ENCODE measurements at places on chromosomes 12 and 14.

GRCh38 chr12:15045451-15045850, 72.6 kb downstream of the PDE6H start:
- no peak for DNase-seq

DNA sequence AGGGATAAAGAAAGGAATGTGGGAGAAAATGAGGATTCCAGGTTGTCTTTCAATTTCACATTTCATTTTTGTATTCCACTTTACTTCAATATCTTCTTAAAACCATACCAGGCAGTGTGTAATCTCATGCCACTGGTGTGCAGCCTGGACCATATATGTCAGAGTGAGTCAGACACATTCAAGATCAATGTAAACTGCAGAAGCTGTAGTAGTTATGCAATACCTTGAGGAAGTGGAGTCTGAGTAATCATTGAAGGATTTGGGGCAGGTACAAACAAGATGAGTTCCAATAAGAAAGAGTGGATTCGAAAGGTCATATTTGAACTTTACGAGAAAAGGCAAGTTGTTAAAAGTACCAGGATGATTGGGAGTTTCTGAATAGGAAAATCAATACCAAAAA, 14.1 kb downstream of the PLCZ1 start:
- no peak for DNase-seq

DNA sequence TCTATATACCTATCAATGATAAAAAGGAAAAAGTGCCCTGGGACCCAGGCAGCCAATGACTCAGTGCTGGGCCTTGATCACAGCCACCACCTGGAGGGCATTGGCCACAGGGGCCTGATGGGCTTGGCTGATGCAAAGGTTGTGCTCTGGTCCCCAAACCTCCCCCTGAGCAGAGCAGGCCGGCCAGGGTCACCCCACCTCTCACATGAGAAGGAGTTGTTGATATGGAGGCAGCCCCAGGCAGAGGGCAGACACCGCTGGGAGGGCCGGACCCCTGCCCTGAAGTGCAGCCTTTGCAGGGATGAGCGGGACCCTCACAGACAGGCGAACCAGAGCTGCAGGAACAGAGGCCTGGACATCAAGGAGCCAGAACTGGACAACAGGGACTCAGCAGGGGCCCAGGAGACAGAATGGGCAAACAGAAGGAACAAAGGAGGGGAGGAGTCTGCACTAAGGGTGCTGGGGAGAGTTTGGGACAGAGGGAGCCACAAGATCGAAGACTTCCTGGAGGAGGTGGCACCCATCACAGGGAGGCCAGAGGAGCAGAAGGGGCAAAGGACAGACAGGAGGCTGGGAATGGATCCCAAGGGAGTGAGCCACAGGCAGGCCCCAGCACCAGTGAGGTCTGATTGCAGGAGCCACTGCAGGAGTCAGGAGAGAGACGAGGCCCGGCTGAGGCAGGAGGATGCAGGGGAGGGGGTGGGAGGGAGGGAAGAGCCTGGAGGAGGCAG, 105.0 kb downstream of the TNFAIP2 start:
- DNase-seq: no peak

- no peak for DNase-seq
These were observed 507 bp downstream of the AHSA1 start for GRCh38 chr14:77458249-77458950.

DNA sequence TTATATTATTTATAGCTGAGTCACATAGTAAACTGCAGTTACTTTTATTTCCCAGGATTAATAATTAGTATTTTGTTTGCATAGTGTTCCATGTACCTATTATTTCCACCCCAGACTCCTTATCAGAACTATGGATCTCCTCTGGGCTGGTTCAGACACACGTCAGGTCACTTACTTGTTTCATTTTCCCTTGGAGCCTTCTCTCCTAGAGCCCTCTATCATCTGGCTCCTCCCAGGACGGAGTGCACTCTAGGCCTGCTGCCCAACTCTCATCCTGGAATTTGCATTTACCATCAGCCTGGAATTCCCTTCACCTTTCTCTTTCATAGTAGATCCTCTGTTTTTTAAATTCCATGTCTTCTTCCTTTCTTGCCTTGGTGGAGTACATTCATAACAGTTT, 28.5 kb upstream of the GALNT16 start:
- no peak for DNase-seq

DNA sequence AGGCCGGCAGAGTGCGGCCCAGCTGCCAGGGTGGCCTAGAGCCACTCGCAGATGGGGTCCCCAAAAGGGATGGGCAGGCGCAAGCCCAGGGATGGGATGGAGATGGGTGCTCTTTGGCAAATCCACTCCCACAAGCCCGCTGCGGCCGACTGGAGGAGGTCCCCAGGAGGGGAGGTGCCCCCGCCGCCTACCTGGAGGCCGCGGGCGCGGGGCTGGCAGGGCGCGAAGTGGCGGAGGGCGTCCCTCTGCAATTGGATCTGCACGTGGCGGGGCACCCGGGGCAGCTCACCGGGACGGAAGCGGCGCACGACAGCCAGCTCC, 730 bp downstream of the PPP1R3E start:
- DNase-seq: no peak

DNA sequence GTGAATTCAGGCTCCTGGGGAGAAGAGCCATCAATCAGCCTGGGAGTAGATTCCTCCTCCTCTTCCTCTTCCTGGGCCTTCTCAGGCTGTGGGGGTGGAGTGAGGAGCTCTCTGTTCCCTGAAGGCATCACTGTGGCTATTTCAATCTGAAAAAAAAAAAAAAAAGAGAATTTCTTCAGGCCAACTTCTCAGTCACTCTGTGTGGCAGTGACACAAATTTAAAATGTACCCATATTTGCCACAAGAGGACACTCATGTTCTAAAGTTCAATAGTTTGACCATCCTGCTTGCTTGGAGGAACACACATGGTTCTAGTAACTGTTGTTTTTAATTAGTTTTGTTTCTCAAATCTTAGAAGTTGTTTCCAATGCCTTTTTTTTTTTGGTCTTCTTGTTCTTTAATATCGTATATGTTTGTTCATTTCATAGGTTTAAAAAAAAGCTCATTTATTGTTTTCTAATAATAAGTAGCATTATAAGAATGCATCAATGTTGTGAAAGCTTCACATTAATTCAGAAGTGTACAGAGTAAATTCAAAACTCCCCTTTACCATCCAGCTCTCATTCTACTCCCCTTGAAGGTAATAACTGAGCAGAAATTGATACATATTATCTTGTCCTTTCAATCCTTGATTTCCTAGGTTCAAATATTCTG, 23.3 kb upstream of the CCER1 start:
- peak; percentile 12 for DNase-seq

DNA sequence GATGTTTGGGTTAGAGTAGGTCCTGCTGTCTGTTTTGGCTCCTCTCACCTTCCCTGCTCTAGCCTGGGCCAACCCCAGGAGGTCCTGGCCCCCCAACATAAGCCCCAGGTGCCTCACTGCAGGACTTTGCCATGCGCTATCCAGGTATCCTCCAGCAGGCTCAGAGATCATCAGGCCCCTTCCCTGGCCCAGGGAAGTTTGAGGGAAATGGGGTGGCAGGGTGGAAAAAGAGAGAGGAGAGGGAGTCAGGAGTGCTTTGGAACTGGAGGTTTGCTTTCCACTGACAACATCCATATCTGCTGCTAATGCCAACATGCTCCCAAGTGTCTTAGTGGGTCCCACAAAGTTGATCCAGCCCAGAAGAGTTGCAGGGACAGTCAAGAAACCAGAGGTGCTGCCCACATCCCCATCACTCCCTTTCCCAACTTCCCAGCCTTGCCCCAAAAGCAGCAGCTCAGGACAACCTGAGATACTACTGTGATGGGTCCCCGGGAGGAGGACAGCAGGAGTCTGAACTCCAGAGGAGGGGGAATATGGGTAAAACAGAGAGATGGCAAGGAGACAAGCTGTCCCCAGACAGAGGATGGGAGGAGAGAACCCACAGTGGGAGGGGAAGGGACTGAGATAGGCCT, 677 bp downstream of the TNS2 start:
- DNase-seq: no peak

GRCh38 chr12:39830171-39830570, 210.6 kb upstream of the ABCD2 start:
- DNase-seq: no peak

DNA sequence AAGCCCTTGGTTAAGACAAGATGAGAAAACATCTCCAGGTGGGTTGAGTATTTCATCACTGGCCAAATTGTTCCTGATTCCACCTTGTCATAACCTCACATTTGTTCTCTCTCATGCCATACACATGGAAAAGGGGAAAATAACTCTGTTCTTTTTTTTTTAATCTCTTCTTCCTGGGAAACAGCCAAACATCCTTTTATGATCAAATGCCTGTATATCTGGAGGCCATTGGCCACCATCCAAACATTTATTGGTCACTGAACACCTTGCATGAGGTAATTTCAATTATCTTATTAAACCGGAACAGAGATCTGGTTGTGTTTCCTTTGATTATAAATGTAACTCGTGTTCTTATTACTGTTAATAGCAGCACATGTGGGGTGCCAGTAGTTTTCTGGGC, 469.6 kb downstream of the NPAS3 start:
- no peak for DNase-seq

DNA sequence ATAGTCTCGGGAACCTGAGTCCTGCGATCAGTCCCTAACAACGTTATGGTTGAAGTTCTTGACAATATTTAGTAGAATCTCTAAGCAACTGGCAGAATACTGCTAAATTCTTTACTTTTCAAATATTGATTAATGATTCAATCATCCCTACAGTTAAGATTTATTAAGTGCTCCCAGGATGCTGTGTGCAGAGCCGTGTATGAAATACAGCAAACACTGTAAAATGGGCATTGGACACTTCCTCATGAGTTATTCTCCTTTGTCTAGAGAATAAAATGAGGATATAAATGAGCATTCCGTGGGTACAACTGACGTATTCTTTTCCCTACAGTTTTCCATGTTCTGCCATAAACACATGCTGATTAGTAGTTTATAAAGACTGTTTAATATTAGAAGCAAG, 372.4 kb downstream of the TMTC2 start:
- no peak for DNase-seq

GRCh38 chr14:94517641-94518257, 8.5 kb upstream of the SERPINA12 start:
- DNase-seq: no peak

DNA sequence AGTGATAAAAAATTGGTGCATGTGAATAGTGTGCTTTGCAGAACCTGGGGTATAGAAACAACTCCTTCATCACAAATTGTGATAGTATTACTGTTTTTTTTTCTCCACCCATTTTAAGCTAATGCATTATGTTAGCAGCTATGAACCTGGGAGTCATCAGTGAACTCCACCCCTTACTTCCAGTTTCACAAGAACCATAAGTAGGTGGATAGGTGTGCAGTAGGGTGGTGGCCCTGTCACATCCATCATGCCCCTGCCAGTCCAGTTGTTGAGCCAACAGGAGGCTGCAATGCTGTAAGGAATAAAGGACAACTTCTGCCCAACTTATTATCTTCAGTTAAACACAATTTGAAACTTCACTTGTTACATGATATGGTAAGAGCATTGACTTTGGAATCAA, 85.7 kb downstream of the ABCD2 start:
- no peak for DNase-seq

GRCh38 chr14:75886636-75887348, 95.0 kb downstream of the TGFB3 start:
- DNase-seq: no peak
